ENCODE measurements at places on chromosomes 12 and 14.
A peak's percentile ranks its signal among the peaks of the same experiment; 100 is the strongest.

GRCh38 chr14:51870606-51871005 lies 10.2 kb downstream of the GNG2 start:
- DNase-seq: no peak

GRCh38 chr12:19547271-19547671 lies 108.0 kb downstream of the AEBP2 start:
- DNase-seq: no peak

DNA sequence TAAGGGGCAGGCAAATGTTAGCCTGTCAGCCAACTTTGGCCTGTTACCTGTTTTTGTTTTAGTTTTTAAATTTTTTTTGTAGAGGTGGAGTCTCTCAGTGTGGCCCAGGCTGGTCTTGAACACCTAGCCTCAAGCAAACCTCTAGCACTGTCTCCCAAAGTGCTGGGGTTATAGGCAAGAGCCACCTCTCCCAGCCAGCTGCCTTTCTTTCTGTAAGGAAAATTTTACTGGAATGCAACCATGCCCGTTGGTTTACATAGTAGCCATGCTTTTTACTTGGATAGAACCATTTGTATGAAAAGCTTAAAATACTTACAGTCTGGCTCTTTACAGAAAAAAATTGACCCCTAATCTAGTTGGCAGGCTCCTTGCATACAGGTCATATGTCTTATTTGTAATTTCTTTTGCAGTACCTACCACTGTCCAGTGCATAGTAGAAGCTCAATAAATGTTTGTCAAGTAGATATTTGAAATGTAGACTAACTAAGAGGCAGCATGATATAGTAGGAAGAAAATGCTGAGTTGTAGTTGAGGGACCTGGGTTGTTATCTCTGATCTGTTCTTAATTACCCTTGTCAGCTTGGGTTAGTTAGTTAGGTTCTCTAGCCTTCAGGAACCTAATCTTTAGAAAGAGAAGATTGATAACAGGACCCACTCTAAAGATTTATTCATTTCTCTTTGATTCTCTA lies 4.7 kb downstream of the MDM2 start:
- DNase-seq: no peak

DNA sequence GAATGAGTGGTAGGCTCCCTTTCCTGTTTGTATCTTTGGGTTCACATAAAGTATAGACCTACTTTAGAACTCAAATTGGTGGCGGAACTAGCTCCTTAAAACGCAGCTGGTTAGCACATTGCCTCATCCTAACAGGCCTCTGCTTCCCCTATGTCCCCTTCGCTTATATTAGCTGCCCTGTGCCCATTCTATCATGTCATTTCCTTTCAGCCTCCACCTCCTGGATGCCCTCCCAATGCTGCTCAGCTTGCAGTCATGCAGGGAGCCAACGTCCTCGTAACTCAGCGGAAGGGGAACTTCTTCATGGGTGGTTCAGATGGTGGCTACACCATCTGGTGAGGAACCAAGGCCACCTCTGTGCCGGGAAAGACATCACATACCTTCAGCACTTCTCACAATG lies 3.5 kb downstream of the DAZAP2 start:
- no peak for DNase-seq

GRCh38 chr12:62562846-62563245 lies 96.2 kb downstream of the MON2 start:
- no peak for DNase-seq

DNA sequence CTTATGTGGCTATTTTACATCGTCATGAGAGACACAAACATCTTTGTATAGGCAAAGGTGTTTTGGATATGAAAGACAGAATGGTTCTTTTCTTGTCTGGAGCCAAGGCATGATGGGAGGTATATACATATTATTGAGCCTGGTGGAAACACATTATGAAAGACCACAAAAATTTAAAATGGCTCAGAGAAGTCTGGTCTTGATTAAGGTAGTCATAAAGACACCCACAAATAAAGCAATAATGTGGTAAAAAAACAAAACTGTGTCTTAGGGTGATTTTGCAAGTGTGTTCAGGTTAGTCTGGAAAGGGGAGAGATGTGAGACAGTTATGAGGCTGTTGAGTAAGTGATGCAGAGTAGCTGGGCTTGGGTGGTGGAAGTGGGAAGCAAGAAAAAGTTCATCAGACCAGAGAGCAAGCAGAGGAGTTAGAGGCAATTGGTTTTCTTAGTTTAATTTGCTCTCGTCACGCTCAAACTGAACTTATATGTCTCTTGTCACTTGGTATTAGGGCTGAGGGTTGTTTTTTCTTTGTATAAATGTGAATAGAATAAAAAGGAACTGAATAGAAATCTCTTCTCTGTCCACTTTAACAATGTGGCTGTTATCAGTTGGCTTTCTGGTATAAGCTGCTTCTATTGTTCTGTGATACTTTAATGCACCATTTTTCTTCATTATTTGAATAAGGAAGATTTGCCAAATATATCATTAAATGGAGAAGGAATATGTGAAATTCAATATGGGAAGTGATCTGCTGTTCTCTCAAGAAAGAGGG lies 115.0 kb downstream of the AKAP6 start:
- DNase-seq: peak; percentile 72

DNA sequence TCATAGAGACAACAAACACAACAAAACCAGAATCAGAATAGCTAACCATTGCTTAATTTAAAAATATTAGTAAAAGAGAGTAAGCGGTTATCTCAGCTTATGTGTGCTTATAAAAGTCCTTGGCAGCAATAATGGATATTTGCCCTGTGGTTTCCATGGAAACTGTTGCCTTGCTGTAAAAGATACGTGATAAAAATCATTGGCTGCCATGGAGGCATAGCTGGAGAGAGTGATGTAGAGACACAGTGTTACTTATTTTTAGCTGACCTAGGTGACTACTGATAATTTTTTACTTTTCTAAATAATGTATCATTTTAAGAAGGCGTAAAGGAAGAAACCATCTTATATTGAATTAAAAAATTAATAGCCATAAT lies 92.9 kb downstream of the ERC1 start:
- DNase-seq: peak; percentile 10

GRCh38 chr14:61154641-61155040 lies 126.5 kb downstream of the TMEM30B start:
- DNase-seq: peak; percentile 35

- DNase-seq: no peak
Observed at GRCh38 chr14:69924201-69924600, 45.0 kb downstream of the SMOC1 start.

DNA sequence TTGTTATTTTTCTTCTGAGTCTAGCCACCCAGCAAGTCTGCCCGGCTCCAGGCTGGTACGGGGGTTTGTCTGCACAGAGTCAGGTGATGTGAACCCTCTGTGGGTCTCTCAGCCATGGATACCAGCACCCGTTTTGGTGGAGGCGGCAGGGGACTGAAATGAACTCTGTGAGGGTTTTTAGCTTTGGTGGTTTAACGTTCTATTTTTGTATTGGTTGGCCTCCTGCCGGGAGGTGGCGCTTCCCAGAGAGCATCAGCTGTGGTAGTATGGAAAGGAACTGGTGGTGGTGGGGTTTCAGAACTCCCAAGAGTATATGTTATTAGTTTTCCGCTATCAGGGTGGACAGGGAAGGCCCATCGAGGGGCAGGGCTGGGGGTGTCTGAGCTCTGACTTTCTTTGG lies 5.3 kb upstream of the SERPINA4 start:
- no peak for DNase-seq

DNA sequence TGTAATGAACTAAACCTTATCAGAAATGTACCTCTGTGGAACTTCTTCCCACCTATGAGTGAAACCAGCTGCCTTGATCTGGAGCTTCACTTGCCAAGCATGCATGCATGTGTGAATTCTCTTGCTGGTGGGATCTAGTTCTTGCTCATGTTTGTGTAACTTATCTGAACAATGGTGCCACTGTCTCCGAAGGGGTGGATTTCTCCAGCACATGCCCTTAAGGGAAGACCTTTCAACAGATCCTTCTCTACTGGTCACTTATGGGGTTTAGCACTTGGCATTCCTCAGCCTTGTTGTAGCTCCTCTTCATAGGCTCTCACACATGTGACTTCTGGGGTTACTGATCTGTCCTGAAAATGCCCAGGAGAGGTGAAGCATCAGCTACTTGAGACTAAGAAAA lies 25.0 kb downstream of the SMOC1 start:
- DNase-seq: no peak

GRCh38 chr14:102545461-102546265 lies 36.1 kb upstream of the ANKRD9 start:
- DNase-seq: peak; percentile 63

Data from fibroblast of skin of left biceps (primary cell).